Activated CD4-positive, alpha-beta T cell treated with anti-CD3 and anti-CD28 coated beads, Interleukin-2, amount 50 U/mL, for 16 hours (primary cell): ENCODE measurements at places on chromosomes 13 and 19.
A peak's percentile ranks its signal among the peaks of the same experiment; 100 is the strongest.

GRCh38 chr19:3554254-3555083 lies 2.9 kb downstream of the MFSD12 start:
- DNase-seq: peak; percentile 48

DNA sequence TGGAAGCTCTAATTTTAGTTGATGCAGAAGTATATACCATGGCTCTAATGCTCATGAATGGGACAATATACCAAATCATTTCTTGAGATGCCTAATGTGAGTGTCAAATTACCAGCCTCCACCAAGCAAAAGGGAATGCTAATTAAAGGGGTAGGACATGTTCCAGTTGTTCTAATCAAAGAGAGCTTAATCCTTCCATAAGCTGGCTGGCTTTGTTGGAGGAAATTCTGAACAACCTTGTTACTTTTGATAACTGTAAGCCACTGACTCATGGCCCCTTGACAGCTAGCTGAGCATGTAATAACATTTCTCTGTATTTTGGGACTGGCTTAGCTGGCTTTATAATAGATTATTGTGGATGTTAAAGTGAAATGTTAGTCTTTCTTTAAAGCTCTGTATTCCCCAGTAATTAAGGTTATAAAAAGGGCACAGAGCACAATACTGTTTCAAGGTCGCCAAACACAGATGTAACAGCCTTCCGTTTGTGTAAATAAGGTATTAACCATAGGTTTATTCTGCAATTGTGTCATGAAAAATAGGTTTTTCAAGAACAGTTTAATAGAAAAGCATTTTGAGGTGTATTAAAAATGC lies 1194.0 kb downstream of the PCDH9 start:
- no peak for DNase-seq

- no peak for DNase-seq
These were observed 193.6 kb downstream of the RAP2A start for GRCh38 chr13:97627566-97627965.

DNA sequence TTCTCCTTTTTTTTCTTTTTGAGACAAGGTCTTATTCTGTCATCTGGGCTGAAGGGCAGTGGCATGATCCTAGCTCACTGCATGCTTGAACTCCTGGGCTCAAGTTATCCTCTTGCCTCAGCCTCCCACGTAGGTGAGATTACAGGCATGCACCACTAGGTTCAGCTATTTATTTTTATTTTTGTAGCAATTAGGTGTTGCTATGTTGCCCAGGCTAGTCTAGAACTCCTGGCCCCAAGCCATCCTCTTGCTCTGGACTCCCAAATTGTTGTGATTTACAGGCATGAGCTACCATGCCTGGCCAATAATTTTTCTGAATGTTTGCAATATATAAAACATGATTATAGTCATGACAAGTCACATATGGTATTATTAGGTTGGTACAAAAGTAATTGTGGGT lies 161.1 kb upstream of the ATXN8OS start:
- DNase-seq: no peak
